ENCODE measurements at places on chromosomes 16 and 17. TPM values are rescaled to one million over a fixed set of nuclear protein-coding genes. Genes with fewer than 3 reads are reported as not detected.

- DNase-seq: no peak
Observed at GRCh38 chr16:79602628-79603014, 2.1 kb upstream of the MAF start.

The SLX4 gene
- total RNA-seq: 7.6 TPM

The PRSS36 gene
- total RNA-seq: 0.51 TPM

The CDRT15L2 gene
- total RNA-seq: not detected

The SMIM5 gene
- total RNA-seq: 0.14 TPM

The CDH1 gene
- not detected for total RNA-seq

- peak; percentile 67 for DNase-seq
Observed at GRCh38 chr17:73644145-73645049, at the start of gene SDK2. SDK2 (minus strand) TSS chr17:73644445; CDS start chr17:73644088, 357 bp downstream.

GRCh38 chr17:46827274-46827673 is 8.8 kb upstream of the WNT3 start:
- DNase-seq: no peak

The NACA2 gene
- not detected for total RNA-seq

DNA sequence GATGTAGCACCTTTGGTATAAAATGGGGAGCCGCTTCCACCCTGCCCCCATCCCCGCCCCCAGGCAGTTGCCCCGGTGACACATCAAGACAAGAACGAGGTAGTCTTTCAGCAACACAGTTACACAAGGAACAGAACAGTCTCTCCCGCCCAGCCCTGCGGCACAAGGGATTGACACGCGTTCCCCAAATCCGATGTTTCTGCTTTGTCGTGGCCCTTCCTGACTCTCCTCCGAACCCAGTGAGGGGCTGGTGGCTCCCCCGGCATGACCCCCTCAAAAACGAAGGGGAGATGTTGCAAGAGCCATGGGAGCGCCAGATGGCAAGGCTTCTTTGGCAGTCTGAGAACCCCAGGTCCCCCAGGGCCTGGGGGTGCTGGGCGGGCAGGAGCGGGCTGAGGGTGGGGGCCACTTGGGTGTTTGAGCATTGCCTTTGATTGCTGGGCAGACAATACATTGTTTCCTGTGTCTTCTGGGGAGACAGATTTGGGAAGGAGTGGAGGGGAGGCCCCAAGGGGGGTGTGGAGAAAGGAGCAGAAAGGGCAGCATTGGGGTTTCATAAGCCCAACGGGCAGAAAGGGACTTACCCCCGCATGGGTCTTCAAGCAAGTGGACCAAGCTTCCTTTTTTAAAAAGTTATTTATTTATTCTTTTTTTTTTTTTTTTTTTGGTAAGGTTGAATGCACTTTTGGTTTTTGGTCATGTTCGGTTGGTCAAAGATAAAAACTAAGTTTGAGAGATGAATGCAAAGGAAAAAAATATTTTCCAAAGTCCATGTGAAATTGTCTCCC is 16.6 kb downstream of the COL1A1 start:
- DNase-seq: no peak

The GALR2 gene
- total RNA-seq: 0.06 TPM

GRCh38 chr17:877630-878029 is 95.5 kb downstream of the MRM3 start:
- no peak for DNase-seq

- DNase-seq: peak; percentile 86
Observed at GRCh38 chr16:19005561-19006445, 22.1 kb downstream of the TMC7 start.

GRCh38 chr16:79114759-79115158 is 485.8 kb downstream of the MAF start:
- no peak for DNase-seq

DNA sequence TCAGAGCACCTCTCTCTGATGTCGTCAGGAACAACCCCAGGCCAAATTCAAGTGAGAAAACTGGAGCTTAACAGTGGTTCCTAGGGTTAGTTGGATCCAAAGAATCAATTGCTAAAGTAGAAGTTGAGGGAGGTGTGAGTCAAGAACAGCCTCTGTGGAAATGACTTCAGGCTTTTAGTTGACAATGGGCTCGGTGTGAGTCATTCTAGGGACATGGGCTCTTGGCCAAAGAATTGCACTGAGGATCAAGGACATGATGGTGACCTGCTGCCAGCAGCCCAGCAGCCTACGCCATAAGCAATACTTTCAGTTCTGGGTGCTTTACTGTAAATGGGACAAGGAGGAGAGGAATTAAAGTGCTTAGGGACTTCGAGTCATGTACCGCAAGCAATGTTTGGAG is 32.1 kb upstream of the SMURF2 start:
- peak; percentile 50 for DNase-seq

The MT1H gene
- not detected for total RNA-seq

The P2RX1 gene
- total RNA-seq: not detected

GRCh38 chr17:81526662-81527571 is 1.3 kb upstream of the FSCN2 start:
- no peak for DNase-seq

- peak; percentile 31 for DNase-seq
Observed at GRCh38 chr17:44272321-44272951, 4.5 kb upstream of the SLC4A1 start.

GRCh38 chr16:85200471-85201278 is 88.4 kb upstream of the CIBAR2 start:
- DNase-seq: no peak

The SLC13A2 gene
- total RNA-seq: not detected

The MLKL gene
- total RNA-seq: not detected

The FNDC8 gene
- total RNA-seq: not detected

The NXPH3 gene
- total RNA-seq: 1.2 TPM

DNA sequence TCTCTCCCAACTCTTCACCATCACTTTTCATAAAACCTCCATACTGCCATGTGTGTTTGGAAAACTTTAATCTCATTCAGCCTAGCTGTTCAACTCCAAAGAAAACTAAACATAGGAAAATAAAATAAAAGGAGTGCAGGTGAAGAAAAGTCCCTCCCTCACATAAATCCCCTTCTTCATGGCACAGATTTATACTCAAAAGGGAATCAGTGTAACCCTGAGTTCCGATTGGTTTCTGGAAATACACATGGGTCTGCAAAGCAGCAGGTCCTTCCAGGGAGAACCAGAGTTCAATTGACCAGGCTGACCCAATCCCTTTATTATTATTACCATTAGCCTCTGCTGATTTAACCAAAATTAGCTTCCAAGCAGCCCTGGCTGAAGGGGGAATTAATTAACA is 8.9 kb upstream of the HOXB2 start:
- DNase-seq: no peak

The ATAD5 gene
- total RNA-seq: 28.3 TPM

DNA sequence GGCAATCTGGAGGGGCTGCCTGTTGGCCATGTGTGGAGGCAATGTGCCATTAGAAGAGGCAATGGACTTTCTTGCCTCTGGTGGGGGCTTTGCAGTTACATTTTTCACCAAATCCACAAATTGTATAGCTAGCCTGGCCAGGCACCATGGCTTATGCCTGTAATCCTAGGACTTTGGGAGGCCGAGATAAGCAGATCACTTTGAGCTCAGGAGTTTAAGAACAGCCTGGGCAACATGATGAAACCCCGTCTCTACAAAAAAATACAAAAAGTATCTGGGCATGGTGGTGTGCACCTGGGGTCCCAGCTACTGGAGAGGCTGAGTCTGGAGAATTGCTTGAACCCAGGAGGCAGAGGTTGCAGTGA is 2.7 kb upstream of the RNF112 start:
- DNase-seq: no peak

The USP43 gene
- total RNA-seq: not detected

DNA sequence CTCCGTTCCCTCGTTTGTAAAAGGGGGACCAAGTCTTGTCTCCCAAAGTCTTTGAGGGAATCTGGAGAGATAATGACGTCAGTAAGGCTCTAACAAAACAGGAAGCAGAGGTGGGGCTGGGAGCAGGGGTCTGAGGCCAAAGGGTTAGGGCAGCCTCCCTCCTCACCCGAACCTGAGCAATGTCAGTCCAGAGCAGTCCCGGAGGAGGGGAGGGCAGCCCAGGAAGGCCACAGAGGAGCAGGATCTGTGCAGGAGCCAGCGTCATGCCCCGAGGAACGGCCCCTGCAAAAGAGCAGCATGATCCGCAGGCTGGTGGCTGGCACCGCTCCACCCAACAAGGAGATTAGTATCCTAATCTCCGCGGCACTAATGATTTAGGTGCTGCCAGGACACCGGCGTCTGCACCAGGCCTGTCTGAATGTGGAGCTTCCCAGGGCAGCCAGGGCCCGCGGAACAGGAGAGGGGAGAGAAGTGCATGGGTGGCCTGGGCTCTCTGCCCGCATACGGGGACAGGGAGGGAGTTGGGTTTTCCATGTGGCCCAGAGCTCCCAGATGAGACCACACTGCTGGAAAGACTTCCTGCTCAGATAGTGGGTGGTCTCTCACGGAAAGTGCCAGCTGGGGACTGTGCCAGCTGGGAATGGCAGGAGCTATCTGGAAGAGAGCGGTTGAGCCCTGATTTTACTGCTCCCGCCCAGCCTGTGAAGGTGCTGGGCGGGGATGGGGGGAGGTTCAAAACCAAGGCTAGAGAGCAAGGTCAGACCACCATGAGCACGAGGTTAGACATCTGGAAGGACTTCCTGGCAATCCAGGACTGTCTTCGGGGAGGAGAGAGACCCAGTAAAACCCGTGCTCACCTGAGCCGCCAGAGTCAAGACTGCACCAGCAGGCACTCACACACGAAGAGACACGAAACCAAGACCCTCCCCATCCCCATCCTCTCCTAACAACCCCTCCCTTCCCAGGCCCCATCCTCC is 11.0 kb upstream of the KRT17 start:
- peak; percentile 93 for DNase-seq

DNA sequence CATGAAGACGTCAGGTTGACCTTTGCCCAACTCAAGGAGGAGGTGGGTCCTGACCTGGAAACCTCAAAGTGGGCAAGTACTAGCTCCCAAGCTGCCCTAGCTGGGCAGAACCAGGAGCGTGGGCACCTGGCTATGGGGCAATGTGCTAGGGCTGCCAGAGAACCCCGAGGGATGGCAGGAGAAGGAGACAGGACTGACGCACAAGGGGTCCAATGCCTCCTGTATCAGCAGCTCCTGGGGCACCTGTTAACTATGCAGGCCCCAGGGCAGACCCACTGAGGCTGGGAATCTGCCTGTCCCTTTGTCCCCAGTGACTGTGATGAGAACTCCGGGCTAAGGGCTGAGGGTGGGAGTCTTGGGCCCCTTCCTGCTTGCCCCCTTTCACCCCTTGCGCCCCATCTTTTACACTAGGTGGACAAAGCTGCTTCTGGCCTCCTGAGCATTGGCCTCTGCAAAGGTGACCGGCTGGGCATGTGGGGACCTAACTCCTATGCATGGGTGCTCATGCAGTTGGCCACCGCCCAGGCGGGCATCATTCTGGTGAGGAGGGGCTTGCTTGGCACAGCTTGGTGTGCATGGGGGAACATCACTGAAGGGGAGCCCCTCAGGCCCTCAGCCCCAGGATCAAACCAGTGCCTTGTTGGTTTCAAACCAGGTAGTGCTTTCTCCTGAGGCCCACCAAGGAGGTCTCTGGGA is 7.7 kb downstream of the CHAD start:
- no peak for DNase-seq

The EZH1 gene
- total RNA-seq: 27.0 TPM

- peak; percentile 21 for DNase-seq
Observed at GRCh38 chr16:18800775-18801144, 589 bp downstream of the ARL6IP1 start.

The CHMP6 gene
- 27.6 TPM for total RNA-seq

- no peak for DNase-seq
Observed at GRCh38 chr16:2966808-2967191, 2.3 kb upstream of the PAQR4 start.

DNA sequence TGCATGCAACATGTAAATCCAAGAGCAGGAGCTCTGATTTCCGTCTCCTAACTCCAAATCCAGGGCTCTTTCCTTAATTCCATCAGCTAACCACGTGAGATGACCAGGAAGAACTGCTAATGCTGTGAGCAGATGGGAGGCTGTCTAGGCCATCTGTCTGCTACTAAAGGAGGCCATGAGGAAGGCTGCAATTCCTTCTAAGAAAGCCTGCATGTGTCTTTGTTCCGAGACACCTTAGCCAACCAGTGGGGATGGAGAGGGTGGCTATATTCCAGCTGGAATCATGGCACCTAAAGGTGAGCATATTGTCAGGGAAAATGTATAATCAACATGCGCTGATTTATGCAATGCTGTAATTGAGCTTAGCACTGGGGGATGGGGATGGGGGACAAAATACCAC is 267.2 kb upstream of the CDH5 start:
- DNase-seq: no peak

GRCh38 chr16:55323637-55324271 is at the start of gene IRX6:
IRX6 (plus strand) TSS chr16:55324203; CDS start chr16:55325092, 889 bp downstream.
- peak; percentile 92 for DNase-seq

DNA sequence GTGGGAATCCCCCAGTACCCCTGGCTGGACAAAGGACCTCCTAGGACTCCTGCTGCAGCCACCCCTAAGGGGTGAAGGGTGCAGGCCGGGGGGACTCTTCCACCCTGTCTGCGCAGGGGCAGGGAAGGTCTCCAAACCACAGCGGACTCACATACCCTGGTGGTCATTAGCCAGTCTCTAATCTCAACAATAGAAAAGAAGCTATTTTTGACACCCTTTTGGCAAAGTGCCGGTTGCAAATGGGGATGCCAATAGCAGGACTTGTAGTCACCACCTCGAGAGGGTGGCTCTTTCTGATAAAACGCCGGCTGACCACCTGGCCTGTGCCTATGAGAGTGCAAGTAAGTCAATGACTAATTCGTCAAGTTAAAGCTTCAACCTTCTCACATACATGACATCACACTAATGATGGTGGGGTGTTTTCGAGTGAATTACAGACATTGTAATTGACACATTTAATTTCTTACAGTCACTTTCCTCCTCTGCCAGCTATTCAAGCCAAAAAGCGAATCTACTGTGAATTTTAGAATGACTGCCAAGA is 23.1 kb upstream of the DNAH17 start:
- DNase-seq: no peak

- DNase-seq: peak; percentile 79
Observed at GRCh38 chr16:19898924-19899604, 14.4 kb upstream of the GPRC5B start.

GRCh38 chr16:29926711-29927052 is 656 bp upstream of the KCTD13 start:
- peak; percentile 65 for DNase-seq

The ZACN gene
- total RNA-seq: 0.25 TPM

The MRPL28 gene
- total RNA-seq: 96.8 TPM

The CAPNS2 gene
- total RNA-seq: 0.13 TPM

- DNase-seq: no peak
Observed at GRCh38 chr17:63032142-63032541, 66.1 kb downstream of the TANC2 start.

GRCh38 chr17:79583475-79583874 is 27.4 kb downstream of the RBFOX3 start:
- DNase-seq: no peak

All from SJCRH30 (cell line).